8988T (cell line): ENCODE measurements at places on chromosomes 3 and 15.

GRCh38 chr15:31263751-31264558, 62.7 kb upstream of the KLF13 start:
- no peak for DNase-seq

DNA sequence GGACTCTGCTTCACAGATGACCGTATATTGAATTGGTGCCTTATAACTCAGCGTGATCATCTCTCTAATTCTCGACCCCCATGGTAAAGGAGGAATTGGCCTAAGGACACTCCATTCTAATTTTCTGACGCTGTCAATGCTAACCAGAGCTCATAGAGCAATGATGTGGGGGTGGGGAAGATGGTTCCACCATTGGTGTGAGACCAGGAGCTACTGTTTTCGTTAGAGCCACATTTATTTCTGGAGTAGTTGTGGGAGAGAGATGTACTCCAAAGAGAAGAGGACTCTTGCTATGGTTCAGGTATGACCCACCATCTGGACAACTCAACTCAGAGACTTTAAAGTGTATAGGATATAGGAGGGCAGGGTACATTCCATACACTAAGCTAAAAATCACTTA, 16.3 kb downstream of the ZBTB38 start:
- DNase-seq: no peak

- DNase-seq: no peak
Observed at GRCh38 chr3:137264843-137265330, 307.1 kb downstream of the IL20RB start.

DNA sequence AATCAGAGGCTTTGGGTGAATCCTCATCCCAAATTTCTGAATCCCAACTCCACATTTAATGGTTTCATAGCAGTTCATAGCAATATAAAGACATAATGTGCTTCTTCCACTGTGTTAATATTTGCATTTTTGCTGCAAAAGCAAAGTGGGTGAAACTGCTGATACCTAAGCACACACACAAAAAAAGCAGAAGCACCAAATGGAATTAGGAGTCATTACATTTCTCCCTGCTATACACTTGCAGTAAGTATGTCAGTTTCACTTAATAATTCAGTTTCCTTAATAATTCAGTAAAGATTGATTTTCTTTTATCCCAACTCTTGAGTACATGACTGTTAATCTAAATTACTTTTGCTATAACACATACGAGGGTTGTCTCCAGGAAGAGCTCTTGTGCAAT, 48.9 kb upstream of the ALCAM start:
- no peak for DNase-seq

DNA sequence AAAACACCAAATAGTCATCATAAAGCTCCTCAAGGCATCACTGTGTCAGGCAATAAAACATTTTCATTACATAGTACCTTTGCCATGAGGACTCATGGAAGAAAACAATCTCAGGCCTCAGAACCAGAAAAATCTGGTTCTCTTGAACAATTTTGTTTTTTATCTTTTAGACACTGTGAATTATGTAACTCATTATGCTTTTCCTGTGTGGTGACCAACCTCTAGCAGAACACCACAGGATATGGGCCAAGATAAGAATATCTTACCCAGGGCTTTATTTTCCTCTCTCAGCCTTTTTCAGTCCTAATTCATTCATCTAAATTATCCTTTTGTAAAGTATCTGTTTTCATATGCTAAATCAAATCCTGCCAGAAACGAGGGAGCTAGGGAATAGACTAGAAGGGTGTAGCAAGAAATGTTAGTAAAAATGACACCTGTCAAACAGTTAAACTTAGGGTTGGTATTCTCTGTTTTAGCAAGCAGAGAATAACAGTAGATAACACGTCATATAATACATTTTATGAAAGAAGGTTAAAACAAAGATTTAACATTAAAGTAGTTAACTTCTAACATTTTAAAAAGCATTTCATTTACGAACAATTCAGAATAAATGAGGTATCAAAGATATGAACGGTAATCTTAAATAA, 111.1 kb downstream of the FBXL22 start:
- DNase-seq: no peak

DNA sequence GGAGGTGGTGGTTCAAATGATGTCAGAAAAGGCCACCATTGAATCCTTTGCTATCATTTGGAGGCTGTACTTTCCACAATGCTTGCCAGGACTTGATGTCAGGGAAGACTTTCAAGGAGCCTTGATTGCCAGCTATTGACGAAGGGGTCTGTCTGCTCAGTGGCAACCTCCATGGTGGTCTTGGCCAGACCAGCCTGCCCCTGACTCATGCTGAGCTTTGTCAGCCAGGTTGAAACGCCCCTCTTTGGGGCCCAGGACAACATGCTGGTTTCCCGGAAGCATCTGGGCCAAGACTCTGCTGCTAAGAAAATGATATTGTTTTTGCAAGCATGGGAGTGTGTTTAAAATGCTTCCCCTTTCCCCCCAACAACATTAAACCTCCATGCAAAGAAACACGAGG, 26.7 kb downstream of the CGNL1 start:
- DNase-seq: no peak

GRCh38 chr15:92553317-92553716, 102.3 kb downstream of the FAM174B start:
- DNase-seq: no peak

- DNase-seq: no peak
Observed at GRCh38 chr3:37536840-37537239, 324.8 kb upstream of the CTDSPL start.

GRCh38 chr3:98681486-98681885, 81.7 kb upstream of the ST3GAL6 start:
- DNase-seq: no peak

DNA sequence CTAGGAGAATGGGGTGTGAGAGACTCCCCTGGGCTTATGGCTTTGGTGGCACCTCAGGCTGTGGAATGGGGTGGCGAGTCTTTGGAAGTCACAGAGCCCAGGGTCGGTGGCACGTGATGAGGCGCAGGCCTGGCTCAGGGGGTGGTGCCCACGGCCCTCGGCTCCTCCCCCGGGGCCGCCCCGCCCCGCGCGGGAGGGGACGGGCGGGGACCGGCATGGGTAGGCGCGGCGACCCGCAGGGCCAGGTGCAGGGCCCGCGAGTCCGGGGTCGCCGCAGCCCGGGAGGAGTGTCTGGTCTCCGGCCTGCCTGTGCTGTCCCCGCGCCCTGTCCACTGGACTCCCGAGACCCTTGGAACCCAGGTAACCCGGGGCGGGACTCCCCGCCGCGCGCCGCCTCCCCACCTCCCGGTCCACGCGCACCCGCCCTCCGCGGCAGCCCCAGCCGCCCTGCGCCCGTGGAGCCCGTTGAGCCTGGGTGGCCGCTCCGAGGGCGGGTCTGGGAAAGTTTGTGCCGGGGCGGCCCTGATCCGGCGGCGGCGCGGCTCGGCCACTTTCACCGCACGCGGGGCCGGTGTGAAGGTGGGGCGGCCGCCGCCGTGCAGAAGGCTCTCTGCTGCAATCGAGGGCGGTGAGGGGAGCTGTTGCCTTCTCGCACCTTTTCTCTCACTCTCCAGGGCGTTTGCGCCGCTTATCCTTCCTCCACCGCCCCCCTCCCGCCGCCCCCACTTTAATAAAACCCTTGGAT, at the start of gene PAQR5:
Gene PAQR5, plus strand, starts transcription at position 216 of the 745 bp plus-strand sequence. CDS start 61,169 bp downstream, outside the sequence.
- DNase-seq: peak; percentile 78

GRCh38 chr15:67724691-67725375, 100.5 kb upstream of the SKOR1 start:
- DNase-seq: no peak

DNA sequence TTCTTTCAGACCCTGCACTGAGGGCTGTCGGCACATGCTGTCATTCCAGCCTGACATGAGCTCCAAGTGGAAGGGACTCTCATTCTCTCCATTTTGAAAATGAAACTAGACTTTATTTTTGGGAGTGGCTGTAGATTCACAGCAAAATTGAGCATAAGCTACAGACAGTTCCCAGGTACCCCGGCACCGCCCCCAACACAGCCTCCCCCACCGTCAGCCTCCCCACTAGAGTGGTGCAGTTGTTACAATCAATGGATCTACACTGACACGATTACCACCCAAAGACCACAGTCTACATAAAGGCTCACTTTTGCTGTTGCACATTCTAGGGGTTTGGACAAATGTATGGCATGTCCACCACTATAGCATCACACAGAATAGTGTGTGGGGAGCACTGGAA, 29.5 kb upstream of the FGD5 start:
- DNase-seq: no peak

GRCh38 chr3:46477145-46477544, 12.4 kb upstream of the LTF start:
- no peak for DNase-seq

DNA sequence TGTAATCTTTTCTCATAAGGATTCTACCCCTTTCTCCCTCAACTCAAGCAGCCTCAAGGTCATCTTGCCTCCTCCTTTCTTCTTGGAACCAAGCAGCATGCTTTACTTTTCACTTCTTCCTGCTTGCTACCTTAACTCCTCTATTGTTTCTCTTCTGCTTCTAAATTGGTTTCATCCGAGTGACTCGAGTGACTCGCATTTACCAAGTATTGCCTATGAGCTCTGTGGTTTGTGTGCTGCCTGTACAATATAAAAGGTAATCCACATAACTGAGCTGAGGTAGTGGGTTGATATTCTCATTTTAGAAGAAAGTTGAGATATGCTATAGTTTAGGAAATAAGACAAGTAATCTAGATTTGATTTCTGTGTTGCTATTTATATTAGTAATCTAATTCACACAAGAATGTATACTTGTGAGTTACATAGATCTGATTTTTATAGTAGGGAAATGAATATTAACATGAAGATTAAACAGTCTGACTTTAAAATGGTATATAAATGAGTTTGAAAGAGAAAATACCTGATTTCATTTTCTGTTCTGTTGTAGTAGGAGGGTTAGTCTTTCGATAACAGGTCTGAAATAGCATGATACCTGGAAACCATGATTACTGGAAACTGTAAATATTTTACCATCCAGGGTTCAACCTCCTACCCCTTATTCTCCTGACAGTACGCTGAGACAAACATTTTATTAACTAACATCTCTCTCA, 5.5 kb downstream of the HHLA2 start:
- DNase-seq: no peak

DNA sequence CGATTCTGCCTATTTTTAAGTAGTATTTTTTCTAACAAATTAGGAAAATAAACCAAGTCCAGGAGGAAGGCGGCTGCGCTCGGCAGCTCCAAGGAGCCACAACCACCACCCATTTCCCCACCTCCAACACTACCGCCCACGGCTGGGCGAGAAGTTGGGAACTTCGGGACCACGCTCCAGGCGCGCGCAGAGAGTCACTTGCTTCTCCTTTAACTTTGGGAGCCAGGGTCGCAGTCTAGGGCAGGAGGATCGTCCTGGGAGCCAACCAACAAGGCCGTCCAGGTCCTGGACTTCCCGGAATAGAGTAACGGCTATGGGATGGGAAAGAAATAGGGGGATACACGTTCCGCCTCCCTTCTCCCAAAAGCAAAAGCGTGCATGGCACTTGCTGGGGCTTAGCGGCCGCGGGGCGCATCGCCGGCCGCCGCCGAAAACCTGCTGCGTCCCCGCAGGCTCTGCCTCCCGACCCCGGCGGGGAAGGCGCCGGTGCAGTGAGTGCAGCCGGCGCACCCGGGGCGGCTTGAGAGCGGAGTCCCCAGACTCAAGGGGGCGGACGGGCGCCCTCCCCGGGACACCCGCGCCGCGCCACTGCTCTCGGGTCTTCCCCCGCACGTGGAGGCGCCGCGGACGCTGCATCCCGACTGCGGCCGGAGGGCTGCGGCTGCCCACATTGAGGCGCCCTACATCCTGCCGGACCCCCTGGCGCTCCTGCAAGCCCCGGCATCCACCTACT, 699 bp downstream of the MEGF11 start:
- DNase-seq: peak; percentile 59

DNA sequence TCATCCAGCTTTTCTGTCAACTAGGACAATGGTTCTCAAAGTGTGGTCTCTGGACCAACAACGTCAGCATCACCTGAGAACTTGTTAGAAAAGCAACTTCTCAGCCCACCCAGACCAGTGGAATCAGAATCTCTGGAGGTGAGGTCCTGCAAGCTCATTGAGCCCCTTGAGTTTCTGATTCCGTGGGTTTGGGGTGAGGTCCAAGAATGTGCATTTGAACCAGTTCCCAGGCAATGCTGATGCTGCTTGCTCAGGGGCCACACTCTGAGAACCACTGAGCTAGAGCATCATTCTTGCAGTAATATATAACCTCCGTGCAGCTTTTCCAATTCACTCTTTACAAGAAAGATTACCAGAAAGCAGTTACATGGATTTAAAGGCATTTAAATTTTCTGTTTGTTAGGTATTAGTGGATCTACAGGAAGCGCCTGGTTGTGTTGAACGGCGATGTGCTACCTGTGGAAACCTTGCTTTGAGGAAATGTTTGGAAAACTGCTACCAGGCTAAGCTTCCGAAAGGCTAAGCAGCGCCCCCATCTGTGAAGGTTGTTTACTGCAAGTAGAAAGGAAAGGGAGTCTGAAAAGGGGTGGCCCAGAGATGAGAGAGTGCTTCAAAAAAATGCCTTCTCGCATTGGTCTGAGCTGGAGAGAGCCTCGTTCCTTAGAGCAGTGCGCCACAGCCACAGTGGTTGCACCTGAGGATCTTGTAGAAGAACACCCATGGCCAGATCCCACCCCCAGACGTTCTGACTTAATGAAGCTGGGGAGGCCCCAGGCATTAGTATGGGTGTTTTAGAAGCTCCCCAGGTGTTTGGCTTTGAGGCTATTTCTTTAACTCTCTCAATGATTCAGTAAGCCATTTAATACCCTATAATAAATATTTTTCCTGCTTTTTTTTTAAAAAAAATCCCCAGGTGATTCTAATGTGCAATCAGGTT, 50.0 kb downstream of the RLBP1 start:
- DNase-seq: no peak

DNA sequence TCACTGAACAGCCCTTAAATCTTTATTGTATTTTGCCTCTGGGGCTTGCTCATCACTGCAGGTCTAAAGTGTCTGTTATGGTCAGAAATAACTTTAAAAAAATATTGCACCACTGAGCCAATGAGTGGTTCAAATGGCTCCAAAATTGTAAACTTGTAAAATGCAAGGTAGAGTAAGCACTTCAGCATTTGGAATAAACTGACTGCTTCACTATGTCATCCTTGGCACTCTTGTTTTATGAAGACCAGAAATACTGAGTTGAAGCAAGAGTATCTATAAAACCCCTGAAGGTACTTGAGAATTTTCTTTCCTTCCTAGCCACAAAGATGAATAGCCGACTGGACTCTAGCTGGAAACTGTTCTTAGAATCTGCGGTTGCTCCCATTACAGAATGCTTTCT, 390.3 kb upstream of the DPH6 start:
- no peak for DNase-seq

- no peak for DNase-seq
Observed at GRCh38 chr3:129529436-129530210, 1.2 kb downstream of the RHO start.
